ENCODE measurements at places on chromosomes 7 and 10. TPM values are rescaled to one million over a fixed set of nuclear protein-coding genes. Genes with fewer than 3 reads are reported as not detected.

The PRF1 gene
- 8.2 TPM for total RNA-seq

The STOX1 gene
- total RNA-seq = 0.38 TPM

The STEAP2 gene
- total RNA-seq = not detected

The KLF14 gene
- not detected for total RNA-seq

The DGKI gene
- total RNA-seq = 2.7 TPM

The NEUROD6 gene
- total RNA-seq = not detected

- no peaks in the 10 kb centered on the region for H3K27me3 ChIP-seq
- H3K4me3 ChIP-seq = no peak overlapping the region
- no peak for DNase-seq
Observed at GRCh38 chr10:74753442-74754211, 72.8 kb upstream of the KAT6B start.

GRCh38 chr7:75813781-75814236, at the start of gene CCL24:
CCL24 (minus strand) TSS chr7:75813806; CDS start chr7:75813715, 91 bp downstream.
- no peak for DNase-seq
- H3K27ac ChIP-seq = no peak within 1 kb of the TSS
- H3K4me3 ChIP-seq = no peak within 1 kb of the TSS

GRCh38 chr10:14684354-14684753, 90.3 kb downstream of the FAM107B start:
- no peak overlapping the region for H3K27ac ChIP-seq
- H3K4me3 ChIP-seq = no peak overlapping the region
- H3K36me3 ChIP-seq = no peaks in the 10 kb centered on the region
- H3K27me3 ChIP-seq = no peaks in the 10 kb centered on the region
- peaks cover 6% of the 10 kb centered on the region for H3K4me1 ChIP-seq

- H3K36me3 ChIP-seq = no peaks in the 10 kb centered on the region
- no peak for DNase-seq
- H3K4me3 ChIP-seq = no peak overlapping the region
- H3K27me3 ChIP-seq = peaks cover 8% of the 10 kb centered on the region
- no peaks in the 10 kb centered on the region for H3K4me1 ChIP-seq
Observed at GRCh38 chr10:24568042-24568441, 155.6 kb downstream of the ARHGAP21 start.

- no peaks in the 10 kb centered on the region for H3K27me3 ChIP-seq
- H3K27ac ChIP-seq = no peak overlapping the region
- no peak overlapping the region for H3K4me3 ChIP-seq
- H3K4me1 ChIP-seq = peaks cover 28% of the 10 kb centered on the region
- H3K36me3 ChIP-seq = peaks cover 73% of the 10 kb centered on the region
- no peak for DNase-seq
Observed at GRCh38 chr10:42812028-42812427, 29.4 kb downstream of the BMS1 start.

- H3K27ac ChIP-seq = no peak overlapping the region
- DNase-seq = no peak
- no peaks in the 10 kb centered on the region for H3K27me3 ChIP-seq
- no peaks in the 10 kb centered on the region for H3K4me1 ChIP-seq
- H3K4me3 ChIP-seq = no peak overlapping the region
Observed at GRCh38 chr10:82242778-82243177, 367.8 kb downstream of the NRG3 start.

GRCh38 chr7:130144312-130145171, 60.7 kb downstream of the TMEM209 start:
- no peak overlapping the region for H3K27ac ChIP-seq
- no peaks in the 10 kb centered on the region for H3K36me3 ChIP-seq
- no peak for DNase-seq
- H3K4me3 ChIP-seq = no peak overlapping the region

- no peak for DNase-seq
- no peaks in the 10 kb centered on the region for H3K36me3 ChIP-seq
- H3K4me1 ChIP-seq = no peaks in the 10 kb centered on the region
- peaks cover 5% of the 10 kb centered on the region for H3K27me3 ChIP-seq
- no peak overlapping the region for H3K4me3 ChIP-seq
Observed at GRCh38 chr7:98669329-98670000, 52.4 kb downstream of the NPTX2 start.

DNA sequence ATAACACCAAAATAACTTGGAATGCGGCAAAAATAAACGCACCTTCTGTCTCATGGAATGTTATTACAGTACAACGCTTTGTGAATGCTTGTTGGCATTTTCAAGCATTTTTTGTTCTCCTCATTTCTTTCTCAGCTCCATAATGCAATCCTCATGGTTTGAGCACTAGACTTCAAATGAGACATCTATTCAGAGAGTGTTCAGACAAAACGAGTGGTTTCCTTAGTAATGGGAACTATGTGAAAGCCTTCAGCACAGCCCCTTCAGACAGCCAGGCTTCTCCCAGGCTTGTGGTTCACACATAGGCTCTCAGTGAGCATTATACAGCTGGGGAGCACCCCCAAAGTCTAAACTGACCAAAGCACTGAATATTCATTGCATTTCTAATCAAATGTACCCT, 8.6 kb upstream of the LRRN3 start:
- no peak for DNase-seq
- peaks cover 64% of the 10 kb centered on the region for H3K4me1 ChIP-seq
- no peaks in the 10 kb centered on the region for H3K27me3 ChIP-seq
- peak overlapping the region; percentile 5 for H3K4me3 ChIP-seq
- peak overlapping the region; percentile 59 for H3K27ac ChIP-seq

DNA sequence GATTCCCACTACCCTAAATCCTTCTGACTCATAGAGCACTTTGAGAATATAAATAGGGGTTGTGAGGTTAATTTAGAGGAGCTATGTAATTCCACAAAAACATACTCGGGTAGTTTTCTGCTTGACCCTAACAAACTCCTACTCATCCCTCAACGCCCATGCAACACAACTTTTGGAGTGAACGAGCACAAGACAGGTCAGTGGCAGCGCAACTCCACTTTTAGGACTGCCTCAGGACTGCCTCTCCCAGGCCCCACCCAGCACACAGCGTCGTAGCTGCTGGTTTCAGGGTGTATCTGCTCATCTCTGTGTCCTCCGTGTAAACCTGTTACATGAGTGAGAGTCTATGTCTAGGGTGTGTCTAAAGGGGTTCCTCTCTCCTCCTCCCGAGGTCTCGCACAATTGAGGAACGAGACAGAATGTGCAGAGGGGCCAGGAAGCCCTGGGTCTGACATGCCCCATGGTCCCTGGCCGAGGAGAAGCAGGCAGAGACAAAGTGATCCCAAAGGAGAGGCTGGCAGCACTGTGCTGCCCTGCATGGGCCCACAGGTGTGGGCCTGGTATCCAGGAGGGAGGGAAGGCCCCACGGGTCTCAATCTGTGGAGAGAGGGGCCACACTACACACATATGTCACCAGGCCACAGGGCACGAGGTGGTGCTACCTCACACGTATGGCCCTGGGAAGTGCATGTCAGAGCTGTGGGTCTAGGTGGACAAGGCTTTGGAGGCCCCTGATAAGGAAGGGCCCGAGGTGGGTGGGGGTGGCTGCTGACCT, 45.5 kb downstream of the CAMK2B start:
- DNase-seq = peak; percentile 1
- H3K27me3 ChIP-seq = no peaks in the 10 kb centered on the region
- no peak overlapping the region for H3K4me3 ChIP-seq
- H3K4me1 ChIP-seq = no peaks in the 10 kb centered on the region

- no peak overlapping the region for H3K27ac ChIP-seq
- H3K36me3 ChIP-seq = peaks cover 3% of the 10 kb centered on the region
- peaks cover 5% of the 10 kb centered on the region for H3K4me1 ChIP-seq
- H3K27me3 ChIP-seq = no peaks in the 10 kb centered on the region
- DNase-seq = no peak
- no peak overlapping the region for H3K4me3 ChIP-seq
Observed at GRCh38 chr7:33137103-33137502, 7.7 kb downstream of the BBS9 start.

DNA sequence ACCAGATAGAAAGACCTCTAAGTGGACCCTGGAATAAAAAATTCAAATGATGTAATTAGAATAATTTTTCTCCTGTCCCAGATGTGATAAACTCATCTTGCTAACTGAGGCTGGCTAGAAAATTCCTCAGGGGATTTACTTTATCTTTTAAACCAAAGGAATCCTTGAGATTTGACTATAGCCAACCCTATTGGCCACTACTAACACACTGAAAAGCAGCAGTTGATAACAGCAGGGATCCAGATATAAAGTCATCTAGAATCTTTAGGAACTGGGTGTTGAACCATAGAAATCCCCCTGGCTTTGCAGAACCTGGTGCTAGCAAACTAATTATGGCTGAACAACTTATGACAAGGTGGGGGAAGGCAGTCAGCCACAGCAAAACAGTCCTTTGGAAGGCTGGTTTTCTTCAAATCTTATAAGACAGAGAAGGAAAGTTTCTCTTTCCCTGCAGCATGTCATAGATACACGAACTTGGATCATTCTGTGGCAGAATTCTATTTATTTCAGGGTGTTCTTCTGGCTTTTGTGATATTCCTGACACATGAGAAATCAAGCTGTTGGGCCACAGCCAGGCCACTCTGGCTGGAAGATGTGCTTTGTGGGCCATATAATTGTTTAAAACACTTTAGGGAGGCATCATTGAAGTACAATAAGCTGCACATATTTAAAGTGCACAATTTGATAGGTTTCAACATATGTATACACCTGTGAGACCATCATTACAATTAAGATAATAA, 643.6 kb downstream of the SORCS3 start:
- no peak overlapping the region for H3K4me3 ChIP-seq
- no peak overlapping the region for H3K27ac ChIP-seq
- no peak for DNase-seq
- no peaks in the 10 kb centered on the region for H3K4me1 ChIP-seq
- H3K27me3 ChIP-seq = no peaks in the 10 kb centered on the region

GRCh38 chr10:10396601-10397000, 621.1 kb upstream of the CELF2 start:
- no peak overlapping the region for H3K27ac ChIP-seq
- H3K36me3 ChIP-seq = no peaks in the 10 kb centered on the region
- H3K4me3 ChIP-seq = no peak overlapping the region
- H3K4me1 ChIP-seq = no peaks in the 10 kb centered on the region
- peaks cover 13% of the 10 kb centered on the region for H3K27me3 ChIP-seq
- DNase-seq = no peak

DNA sequence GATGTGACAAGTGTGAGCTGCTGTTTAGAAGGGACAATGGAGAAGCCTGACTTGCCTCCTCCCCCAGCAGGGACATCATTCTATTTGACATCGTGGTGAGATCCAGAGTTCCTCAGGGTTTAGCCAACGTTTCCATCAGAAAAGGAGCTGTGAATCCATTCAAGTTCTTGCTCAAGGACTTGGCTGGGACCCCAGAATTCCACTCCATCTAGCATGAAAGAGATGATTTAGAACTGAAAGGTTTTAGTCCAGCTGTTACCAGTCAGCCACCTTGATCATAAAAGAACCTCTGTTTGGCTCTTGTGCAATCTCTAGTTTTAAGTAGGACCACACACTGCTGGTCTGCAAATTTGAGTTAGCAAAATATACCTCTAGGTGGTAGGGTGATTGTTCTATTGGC, 337.6 kb downstream of the FRMD4A start:
- H3K4me1 ChIP-seq = peaks cover 10% of the 10 kb centered on the region
- no peaks in the 10 kb centered on the region for H3K36me3 ChIP-seq
- DNase-seq = no peak
- no peak overlapping the region for H3K27ac ChIP-seq
- no peak overlapping the region for H3K4me3 ChIP-seq

DNA sequence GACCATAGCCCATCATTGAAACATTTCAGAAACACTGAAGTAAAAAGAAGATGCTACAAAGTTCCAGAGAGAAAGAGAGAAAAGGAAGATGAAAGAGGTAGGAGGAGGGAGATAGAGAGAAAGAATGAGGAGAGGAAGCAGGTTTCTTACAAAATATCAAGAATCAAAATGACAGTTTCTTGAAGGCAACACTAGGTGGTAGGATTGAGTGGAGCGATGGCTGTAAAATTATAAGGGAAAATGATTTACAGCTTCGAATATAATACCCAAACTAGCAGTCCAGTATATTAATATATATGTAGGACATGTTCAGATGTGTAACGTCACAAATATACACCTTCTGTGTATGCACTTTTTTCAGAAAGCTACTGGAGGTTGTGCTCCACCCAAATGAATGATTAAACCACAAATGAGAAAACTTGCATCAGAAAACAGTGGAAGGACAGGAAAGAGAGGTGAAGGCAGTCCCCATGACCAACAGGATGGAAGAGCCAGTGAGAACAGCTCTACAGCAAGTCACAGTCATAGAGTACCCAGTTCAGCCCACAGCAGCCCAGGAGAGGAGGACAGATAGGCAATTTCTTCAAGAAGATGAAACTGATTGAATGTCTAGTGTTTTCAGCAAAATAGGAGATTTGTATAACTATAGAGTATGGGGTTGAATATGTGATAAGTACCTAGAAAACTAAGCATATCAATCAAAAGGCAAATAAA, 151.5 kb upstream of the TARP start:
- no peak overlapping the region for H3K27ac ChIP-seq
- no peaks in the 10 kb centered on the region for H3K36me3 ChIP-seq
- no peaks in the 10 kb centered on the region for H3K27me3 ChIP-seq
- peaks cover 52% of the 10 kb centered on the region for H3K4me1 ChIP-seq

- no peak overlapping the region for H3K4me3 ChIP-seq
- H3K27me3 ChIP-seq = no peaks in the 10 kb centered on the region
- H3K4me1 ChIP-seq = peaks cover 7% of the 10 kb centered on the region
- H3K27ac ChIP-seq = no peak overlapping the region
- H3K36me3 ChIP-seq = no peaks in the 10 kb centered on the region
Observed at GRCh38 chr7:1523208-1523607, 7.3 kb upstream of the MAFK start.

GRCh38 chr7:117237646-117238045, 85.2 kb downstream of the WNT2 start:
- H3K4me3 ChIP-seq = no peak overlapping the region
- DNase-seq = no peak
- no peaks in the 10 kb centered on the region for H3K4me1 ChIP-seq
- H3K27me3 ChIP-seq = peaks cover 11% of the 10 kb centered on the region

DNA sequence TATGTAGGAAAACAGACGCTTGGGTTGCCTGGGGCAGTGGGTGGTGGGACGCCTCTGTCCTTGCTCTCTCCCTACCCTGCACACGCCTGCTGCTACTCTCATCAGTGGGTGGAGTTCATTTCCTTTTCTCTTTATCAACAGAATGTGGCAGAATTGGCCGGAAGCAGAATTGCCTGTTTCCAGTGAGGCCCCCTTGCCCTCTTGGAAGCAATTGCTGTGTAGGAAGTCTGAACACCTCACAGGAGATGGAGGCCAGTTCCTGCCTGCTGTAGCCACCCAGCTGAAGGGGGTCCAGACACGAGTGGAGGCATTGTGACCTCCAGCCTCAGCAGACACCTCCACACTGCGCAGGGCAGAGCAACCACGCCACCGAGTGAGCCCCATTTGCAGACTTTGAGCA, 331.6 kb upstream of the ZNF32 start:
- DNase-seq = no peak
- H3K27me3 ChIP-seq = no peaks in the 10 kb centered on the region
- no peak overlapping the region for H3K4me3 ChIP-seq
- peaks cover 15% of the 10 kb centered on the region for H3K4me1 ChIP-seq

- no peaks in the 10 kb centered on the region for H3K36me3 ChIP-seq
- no peak overlapping the region for H3K27ac ChIP-seq
- H3K4me3 ChIP-seq = no peak overlapping the region
- H3K27me3 ChIP-seq = peaks cover 13% of the 10 kb centered on the region
Observed at GRCh38 chr10:43105956-43106229, 29.0 kb downstream of the RET start.
